Stimulated activated CD8-positive, alpha-beta memory T cell treated with anti-CD3 and anti-CD28 coated beads, Interleukin-7, amount 100 ng/mL, for 24 hours (primary cell): ENCODE measurements at places on chromosomes 7 and 10.

DNA sequence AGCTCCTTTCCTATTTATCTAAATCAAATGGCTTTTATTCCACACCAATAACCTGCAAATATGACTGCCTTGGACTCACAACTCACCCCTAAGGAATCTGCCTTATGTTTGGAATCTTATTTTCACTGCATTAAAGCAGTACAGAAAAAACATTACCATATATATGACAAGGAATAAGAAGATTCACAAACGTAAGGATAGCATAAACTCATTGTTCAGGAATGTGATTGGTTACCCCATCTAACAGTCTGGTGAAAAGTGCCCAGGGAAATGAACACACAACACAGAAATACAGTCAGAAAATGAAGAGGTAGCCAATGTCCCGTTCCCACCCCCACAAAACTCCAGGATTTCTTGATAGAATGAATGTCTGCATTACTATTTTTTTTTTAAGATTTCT, 2.0 kb downstream of the PPP3CB start:
- no peak for DNase-seq

GRCh38 chr7:152162287-152162686, 136.8 kb downstream of the GALNT11 start:
- no peak for DNase-seq

DNA sequence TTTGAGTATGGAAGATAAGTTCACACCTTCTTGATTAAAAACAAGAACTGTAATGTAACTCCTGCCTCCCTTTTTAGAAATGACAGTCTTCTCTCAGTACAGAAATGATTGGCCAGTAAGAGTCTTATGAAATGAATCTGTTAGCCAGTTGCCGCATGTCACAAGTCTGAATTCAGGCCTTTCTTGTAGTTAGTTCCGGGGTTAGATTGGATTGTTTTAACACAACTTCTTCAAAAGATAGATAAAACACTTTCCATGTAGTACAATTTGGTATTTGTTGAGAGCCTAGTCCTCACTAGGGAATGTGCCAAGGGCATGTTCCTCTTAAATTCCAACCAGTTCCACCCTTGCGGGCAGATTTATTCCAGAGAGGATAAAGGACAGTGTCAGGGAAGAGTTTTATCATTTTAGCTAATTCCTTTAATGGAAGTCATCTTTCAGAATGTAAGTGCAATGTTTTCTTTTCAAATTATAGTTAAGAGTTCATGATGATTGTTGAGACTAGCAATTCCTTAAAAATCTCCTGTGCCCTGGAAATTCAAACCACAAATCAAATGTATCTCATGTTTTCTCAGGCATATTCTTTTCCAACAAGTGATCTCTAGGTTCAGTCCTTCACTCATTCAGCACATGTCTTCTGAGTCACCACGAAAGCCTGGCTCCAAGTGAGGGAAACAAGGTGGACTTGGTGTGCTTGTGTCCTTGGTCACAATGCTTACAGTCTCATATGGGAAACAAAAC, 4.1 kb downstream of the FHIP2A start:
- no peak for DNase-seq

- DNase-seq = no peak
Observed at GRCh38 chr7:11668727-11669126, 163.3 kb downstream of the THSD7A start.

DNA sequence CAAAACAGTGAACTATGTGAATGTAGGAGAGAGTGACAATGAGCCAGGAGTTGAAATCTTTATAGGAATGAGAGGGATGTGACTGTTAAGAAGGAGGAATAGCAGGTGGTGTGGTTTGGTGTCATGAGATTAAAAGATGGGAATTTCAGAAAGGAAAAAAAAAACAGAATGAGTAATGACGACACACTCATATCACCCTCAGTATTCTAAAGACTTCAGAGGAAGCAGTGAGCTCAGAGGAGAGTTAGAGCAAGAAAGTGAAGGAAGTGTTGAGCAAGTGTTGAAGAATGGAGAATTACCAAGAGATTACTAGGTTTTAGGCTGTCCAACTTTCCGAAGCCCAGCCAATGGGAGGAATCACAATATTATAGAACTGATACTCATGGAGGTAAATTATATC, 220.5 kb upstream of the HGF start:
- no peak for DNase-seq
